Stimulated activated CD4-positive, alpha-beta T cell treated with anti-CD3 and anti-CD28 coated beads, Interleukin-1b, Interleukin-23, amount 100 ng/mL, for 48 hours (primary cell): ENCODE measurements at places on chromosomes 4 and X.
A peak's percentile ranks its signal among the peaks of the same experiment; 100 is the strongest.

GRCh38 chr4:66284991-66285451 is 614.7 kb upstream of the EPHA5 start:
- DNase-seq, result no peak

GRCh38 chr4:23097251-23097650 is 404.5 kb downstream of the GBA3 start:
- DNase-seq, result no peak

DNA sequence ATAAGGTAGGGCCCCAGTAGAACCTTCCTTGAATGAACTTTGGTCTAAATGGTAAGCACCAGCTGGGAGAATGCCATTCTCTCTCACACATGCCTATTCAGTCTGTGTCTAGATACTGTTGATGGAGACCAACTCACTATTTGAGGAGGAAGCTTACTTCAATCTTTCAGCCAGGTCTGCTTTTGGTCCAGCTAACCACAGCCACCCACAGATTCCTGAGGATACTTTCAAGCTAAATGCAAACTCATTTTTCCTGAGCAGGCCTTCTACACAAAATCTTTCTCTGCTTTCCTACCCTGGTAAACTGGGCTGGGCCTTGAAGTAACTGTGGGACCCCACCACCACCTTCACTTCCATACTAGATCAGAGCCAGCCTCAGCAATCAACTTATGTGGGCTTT is 76.9 kb upstream of the KLF3 start:
- DNase-seq, result no peak

DNA sequence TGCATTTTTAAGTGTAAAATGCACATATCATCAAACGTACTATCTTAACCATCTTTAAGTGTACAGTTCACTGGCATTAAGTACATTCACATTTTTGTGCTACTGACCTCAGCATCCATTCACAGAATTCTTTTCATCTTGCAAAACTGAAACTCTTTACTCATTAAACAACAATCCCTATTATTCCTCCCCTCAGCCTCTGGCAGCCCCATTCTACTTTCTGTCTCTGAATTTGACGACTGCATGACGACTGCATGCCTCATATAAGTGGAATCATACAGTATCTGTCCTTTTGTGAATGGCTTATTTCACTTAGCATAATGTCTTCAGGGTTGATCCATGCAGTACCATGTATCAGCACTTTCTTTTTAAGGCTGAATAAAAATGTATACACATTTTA is 38.7 kb downstream of the CNKSR2 start:
- DNase-seq, result no peak

DNA sequence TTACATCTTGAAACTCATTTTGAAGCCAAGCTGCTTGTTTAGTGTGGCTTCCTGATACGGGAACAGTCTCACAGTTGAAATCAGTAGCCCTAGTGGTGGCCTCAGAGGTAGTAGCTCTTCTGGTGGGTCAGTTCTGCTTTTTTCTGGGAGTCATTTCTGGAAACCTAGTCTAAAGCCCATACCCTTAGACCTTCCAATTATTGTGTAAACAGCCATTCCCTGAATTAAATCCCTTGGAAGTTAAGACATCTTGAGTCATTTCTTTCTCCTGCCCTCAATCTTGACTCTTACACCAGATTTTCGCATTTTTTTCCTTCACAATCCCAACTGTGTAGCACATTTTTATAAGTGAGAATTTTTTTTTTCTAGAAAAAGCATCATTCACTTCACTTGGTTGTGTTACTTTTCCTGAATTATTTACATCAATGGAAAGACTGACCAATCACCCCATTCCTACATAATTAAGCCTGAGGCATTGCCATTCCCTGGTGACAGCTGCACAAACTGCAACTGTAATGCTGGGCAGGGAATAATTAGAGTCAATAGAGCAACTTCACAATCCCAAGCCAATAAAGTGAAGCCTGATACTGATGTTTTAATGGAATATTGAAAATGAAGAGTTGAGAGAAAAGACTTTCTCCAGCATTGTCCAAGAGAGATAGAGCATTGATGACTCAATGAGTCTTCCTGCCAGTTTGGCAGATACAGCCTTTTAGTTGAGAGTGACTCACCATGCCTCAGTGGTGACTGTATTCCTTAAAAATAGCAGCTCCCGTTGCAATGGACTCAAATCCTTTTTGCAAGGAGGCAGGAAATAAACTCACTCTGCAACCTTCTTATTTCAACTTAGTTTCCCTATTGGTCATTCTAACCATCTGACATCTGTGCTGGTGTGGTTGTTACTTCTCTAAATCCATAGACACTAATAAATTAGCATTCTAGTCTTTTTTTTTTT is 13.0 kb upstream of the SEPSECS start:
- peak; percentile 18 for DNase-seq

- no peak for DNase-seq
Measured at GRCh38 chrX:48578661-48579128, 4.4 kb downstream of the RBM3 start.

- DNase-seq, result no peak
Measured at GRCh38 chrX:15579778-15580747, 20.7 kb downstream of the ACE2 start.

- DNase-seq, result no peak
Measured at GRCh38 chrX:118143578-118143977, 27.0 kb upstream of the KLHL13 start.

GRCh38 chr4:60934566-60935295 is 265.4 kb upstream of the ADGRL3 start:
- no peak for DNase-seq

DNA sequence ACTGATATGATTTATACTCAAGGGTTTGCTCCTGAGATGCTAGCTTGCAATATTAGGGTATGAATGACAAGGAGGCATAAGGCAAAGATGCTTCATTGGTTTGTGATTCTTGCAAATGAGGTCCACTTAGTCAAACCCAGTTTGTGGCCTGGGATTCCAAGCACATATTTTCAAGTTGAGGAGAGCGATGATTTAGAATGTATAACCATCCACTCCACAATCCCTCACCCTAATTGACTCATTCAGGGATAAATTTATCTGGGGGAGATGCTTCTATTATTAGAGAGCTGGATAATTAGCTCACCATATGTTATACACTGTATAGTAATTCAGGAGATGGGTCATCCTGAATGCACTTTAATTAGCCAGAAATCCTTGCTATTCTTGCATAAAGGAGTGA is 118.3 kb upstream of the PUDP start:
- no peak for DNase-seq

DNA sequence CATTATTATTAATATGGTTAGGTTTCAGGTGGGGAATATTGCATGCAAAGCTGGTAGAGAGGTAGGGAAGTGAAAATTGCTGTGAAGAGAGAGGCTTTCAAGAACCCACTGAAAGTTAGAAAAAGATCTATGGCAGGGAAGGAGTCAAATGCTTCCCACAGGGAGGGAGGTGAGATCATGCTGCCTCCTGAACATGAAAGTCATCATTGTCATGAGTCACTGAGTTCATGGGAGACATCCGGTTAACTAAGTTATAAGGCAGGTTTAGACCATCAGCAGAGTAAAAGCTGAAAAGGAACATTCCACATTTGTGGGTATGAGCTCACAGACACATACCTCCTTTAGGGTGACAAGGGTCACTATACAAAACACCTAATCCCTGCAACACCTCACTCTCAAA is 16.2 kb downstream of the GATB start:
- no peak for DNase-seq

GRCh38 chr4:41174444-41174843 is 39.9 kb downstream of the APBB2 start:
- DNase-seq, result no peak

- no peak for DNase-seq
Measured at GRCh38 chr4:118417325-118417724, 64.5 kb upstream of the PRSS12 start.

GRCh38 chr4:157502656-157503055 is 282.1 kb downstream of the GRIA2 start:
- DNase-seq, result no peak

- DNase-seq, result no peak
Measured at GRCh38 chr4:122826079-122826527, 528 bp upstream of the FGF2 start.

- no peak for DNase-seq
Measured at GRCh38 chrX:106952988-106953387, 32.8 kb downstream of the CLDN2 start.

GRCh38 chrX:117982694-117983392 is 133.8 kb downstream of the KLHL13 start:
- no peak for DNase-seq

GRCh38 chr4:7048642-7049041 is 5.5 kb downstream of the TADA2B start:
- no peak for DNase-seq

GRCh38 chrX:19595043-19595677 is 79.9 kb upstream of the MAP3K15 start:
- DNase-seq, result no peak

- DNase-seq, result no peak
Measured at GRCh38 chr4:156137679-156138473, 184.2 kb upstream of the CTSO start.

GRCh38 chrX:72305286-72306084 is at the start of gene CITED1:
TSS of gene CITED1 (minus strand) at chrX:72305914. CDS start at chrX:72302869, 3,045 bp downstream.
- no peak for DNase-seq

DNA sequence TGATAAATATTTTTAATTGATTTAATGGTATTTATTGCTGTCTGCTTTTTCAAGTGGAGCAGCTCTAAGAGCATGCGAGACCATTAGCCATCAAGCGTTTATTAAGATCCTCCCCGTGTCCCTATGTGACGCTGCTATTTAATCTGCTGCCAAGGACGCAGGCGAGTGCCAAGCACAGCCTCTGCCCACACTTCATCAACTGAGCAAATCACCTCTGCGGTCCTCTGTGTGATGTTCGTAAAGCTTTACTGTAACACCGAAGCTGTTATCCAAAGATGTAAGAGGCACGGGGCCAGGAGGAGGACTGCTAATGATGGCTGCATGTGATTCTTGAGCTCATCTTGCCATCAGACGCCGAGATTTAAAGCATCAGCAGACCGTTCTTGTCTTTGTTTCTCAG is 79.5 kb downstream of the STOX2 start:
- no peak for DNase-seq

GRCh38 chr4:162274354-162274753 is 110.6 kb upstream of the FSTL5 start:
- DNase-seq, result no peak

DNA sequence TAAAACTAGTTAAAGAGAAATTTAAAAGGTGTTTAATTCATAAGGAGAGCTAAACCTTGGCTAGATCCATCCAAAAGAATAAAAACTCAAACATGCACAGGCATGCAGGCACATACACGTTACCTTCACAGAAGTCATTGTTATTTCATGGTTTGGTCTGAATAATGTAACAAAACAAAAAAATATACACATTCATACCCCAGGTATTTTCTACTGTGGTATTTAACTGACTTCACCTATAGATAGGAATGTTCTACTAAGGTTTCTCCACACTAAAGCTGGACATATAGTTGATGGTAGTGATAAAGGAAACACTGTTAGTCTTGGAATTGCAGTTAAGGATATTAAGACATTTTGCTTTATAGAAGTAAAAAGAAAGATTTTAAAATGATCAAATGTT is 283.6 kb upstream of the PCDH10 start:
- DNase-seq, result no peak

DNA sequence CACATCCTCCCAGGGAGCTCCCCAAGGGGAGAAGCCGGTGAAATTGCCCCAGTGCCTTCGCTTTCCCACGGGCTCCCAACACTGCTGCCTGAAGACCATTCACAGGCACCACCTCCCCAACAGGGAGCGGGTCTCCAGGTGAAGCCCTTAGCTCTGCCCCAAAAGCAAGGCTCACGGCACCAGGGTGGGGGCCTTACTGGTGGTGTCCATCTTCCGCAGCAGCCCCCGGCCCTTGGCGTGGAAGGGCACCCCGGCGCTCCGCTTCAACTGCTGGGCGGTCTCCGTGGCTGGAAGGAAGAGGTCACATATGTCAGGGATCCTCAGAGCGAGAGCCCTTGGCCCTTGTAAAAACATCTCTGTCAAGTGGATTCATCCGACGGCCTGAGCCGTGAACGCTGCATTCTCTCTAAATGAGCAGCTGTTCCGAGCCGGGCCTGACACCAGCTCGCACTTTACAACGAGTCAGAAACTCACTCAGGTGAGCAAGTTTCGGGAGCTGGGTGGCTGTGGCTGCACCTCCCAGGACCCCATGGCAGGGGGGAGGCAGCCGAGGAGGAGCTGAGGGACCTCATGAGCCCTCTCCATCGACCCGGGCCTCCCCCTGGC is 20.9 kb downstream of the NELFA start:
- DNase-seq, result no peak

GRCh38 chr4:99043346-99043745 is 45.2 kb downstream of the ADH5 start:
- DNase-seq, result no peak

DNA sequence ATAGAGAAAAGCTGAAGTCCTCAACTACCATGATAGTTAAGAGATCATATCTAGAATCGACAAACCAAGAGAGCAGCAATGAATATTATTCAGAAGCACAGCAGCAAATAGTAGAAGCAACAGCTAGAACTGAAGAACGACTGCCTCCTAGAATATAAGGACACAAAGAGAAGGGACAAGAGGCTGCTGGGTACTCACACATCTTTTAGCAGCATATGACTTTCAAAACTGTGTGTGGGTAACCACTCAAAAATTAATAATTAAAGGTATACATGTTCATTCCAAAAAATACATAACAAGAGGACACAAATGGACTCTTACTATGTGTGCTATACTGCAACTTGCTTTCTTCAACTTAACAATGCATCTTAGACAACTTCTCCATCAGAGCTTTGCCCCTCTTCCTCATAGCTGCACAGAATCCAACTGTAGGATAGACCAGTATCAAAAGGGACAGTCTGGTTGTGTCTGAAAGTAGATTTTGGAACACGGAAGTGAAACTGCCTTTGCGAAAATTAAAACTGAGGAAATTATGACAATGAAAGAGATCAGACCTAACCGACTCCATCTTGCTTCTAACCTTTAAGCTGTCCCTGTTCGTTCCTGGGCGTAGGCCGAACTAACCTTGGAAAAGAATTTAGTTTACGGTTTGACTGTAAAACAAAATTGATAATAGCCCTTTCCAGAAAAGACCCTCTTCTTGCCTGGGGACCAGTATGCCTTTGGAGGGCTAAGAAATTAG is 125.7 kb downstream of the SH3KBP1 start:
- DNase-seq, result no peak

DNA sequence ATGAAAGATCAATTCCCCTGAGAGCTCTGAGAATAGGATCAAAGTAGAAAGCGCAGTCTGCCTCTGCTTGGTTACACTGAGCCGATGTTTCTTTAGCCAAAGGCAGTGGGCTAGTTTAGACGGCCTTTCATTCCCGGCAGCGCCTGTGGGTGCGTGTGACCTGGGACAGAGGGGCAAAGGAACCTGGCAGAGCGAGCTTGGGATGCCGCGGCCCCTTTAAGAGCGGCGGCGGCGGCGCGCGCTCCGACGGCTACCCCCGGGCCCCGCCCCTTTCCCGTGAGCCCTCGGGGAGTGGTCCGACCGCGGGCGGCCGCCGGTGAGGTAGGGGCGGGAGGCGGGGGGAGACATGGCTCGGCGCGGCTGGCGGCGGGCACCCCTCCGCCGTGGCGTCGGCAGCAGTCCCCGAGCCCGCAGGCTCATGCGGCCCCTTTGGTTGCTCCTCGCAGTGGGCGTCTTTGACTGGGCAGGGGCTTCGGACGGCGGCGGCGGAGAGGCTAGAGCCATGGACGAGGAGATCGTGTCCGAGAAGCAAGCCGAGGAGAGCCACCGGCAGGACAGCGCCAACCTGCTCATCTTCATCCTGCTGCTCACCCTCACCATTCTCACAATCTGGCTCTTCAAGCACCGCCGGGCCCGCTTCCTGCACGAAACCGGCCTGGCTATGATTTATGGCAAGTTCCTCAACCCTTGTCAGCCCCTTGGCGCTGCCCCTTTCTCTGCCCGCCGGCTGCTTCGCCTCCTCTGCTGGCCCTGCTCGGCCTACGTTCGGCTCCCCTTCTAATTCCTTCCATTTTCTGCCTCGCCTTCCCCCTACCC is at the start of gene SLC9A6:
SLC9A6 (plus strand) TSS at position 279 of the 816 bp plus-strand sequence; CDS start at position 503, 224 bp downstream.
- DNase-seq, result peak; percentile 58

GRCh38 chr4:152696764-152697261 is 17.0 kb upstream of the TMEM154 start:
- DNase-seq, result peak; percentile 63
